ENCODE measurements at places on chromosomes 11 and 22. TPM values are rescaled to one million over a fixed set of nuclear protein-coding genes. Genes with fewer than 3 reads are reported as not detected.

Gene CASP1
- polyA plus RNA-seq, result 3.4 TPM

Gene OR5P2
- not detected for polyA plus RNA-seq

GRCh38 chr11:26851696-26852095 is 129.8 kb upstream of the SLC5A12 start:
- no peak for DNase-seq

DNA sequence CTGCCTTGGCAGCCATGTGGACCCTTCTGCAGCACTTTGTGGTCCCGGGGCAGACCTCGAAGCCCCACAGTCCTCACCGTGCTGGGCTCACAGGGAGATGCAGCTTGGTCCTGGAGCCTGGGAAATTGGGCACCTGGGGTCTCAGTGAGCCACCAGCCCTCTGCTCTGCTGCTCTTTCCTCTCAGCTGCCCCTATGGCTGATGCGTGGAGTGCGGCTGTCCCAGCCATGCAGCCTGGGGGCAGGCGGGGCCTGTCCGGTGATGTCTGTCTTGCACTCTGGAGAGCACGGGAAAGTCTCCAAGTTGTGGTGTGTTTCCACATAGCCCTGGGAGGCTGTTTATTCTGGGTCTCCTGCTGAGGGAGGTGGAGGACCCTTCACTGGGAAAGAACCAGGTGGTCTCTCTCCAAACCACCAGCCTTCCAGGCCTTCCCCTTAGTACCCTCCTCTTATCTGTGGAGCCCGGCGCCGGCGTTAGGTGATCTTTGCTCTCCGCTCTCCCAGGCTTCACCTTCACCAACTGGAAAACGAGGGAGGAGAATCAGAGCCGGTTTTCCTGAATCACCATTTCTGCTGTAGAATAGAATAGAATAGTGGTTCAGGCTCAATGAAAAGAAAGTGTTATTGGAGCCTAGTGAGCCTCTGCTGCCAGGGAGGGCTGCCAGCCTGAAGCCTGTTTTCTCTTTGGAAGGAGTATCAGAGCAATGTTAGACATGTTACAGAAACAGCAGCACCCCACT is 41.2 kb upstream of the GRAMD4 start:
- no peak for DNase-seq

DNA sequence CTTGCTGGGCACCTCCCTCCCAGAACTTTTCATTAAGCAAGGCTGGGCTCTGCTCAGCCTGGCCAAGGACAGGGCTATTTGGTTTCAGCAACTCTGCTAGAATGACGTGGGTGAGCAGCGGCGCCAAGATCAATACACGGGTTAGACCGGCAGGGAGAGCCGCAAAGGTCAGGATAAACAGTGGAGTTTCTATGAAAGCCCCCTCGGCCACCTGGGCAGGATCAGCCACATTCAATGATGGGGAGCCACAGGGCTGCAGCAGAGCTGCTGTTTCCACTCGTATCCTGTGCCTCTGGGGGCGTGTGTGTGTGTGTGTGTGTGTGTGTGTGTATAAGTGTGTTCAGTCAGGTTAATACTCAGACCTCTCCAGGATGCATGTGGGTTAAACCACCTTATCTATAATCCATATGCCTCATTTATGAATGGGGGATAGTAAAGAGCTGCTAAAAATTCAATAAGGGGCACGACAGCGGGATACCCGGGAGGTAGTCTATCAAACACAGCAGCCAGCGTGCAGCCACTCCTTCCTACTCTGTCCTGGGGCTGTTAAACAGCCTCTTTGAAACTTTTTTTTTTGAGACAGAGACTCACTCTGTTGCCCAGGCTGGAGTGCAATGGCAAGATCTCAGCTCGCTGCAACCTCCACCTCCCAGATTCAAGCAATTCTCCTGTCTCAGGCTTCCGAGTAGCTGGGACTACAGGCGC is 34.8 kb downstream of the MYH9 start:
- DNase-seq, result no peak

GRCh38 chr11:73308961-73309919 is 1.2 kb downstream of the ARHGEF17 start:
- DNase-seq, result peak; percentile 64

- no peak for DNase-seq
Observed at GRCh38 chr11:70067591-70068341, 10.4 kb upstream of the ANO1 start.

- DNase-seq, result no peak
Observed at GRCh38 chr11:20022363-20023081, 137.8 kb downstream of the DBX1 start.

- DNase-seq, result peak; percentile 53
Observed at GRCh38 chr11:62542750-62543567, 3.6 kb downstream of the AHNAK start.

GRCh38 chr11:79691445-79691844 is 250.6 kb upstream of the TENM4 start:
- DNase-seq, result no peak
